Activated CD8-positive, alpha-beta memory T cell treated with anti-CD3 and anti-CD28 coated beads, Interleukin-2, amount 10 ng/mL, durations not matched to agents 7 days and 5 days (primary cell): ENCODE measurements at places on chromosomes 6 and 20. TPM values are rescaled to one million over a fixed set of nuclear protein-coding genes. Genes with fewer than 3 reads are reported as not detected.

DUSP22 gene
- 38.1 TPM for total RNA-seq

HRH3 gene
- not detected for total RNA-seq

C20orf173 gene
- total RNA-seq, result not detected

EXOC2 gene
- 34.6 TPM for total RNA-seq

SPINT4 gene
- not detected for total RNA-seq

TNFRSF6B gene
- not detected for total RNA-seq

CD24 gene
- total RNA-seq, result not detected

ITPR3 gene
- total RNA-seq, result 44.9 TPM

- DNase-seq, result peak; percentile 85
These were observed 45.7 kb downstream of the RAMACL start for GRCh38 chr6:166540631-166541331.

GRCh38 chr6:37657112-37657886, 40.4 kb downstream of the MDGA1 start:
- no peak for DNase-seq

DNA sequence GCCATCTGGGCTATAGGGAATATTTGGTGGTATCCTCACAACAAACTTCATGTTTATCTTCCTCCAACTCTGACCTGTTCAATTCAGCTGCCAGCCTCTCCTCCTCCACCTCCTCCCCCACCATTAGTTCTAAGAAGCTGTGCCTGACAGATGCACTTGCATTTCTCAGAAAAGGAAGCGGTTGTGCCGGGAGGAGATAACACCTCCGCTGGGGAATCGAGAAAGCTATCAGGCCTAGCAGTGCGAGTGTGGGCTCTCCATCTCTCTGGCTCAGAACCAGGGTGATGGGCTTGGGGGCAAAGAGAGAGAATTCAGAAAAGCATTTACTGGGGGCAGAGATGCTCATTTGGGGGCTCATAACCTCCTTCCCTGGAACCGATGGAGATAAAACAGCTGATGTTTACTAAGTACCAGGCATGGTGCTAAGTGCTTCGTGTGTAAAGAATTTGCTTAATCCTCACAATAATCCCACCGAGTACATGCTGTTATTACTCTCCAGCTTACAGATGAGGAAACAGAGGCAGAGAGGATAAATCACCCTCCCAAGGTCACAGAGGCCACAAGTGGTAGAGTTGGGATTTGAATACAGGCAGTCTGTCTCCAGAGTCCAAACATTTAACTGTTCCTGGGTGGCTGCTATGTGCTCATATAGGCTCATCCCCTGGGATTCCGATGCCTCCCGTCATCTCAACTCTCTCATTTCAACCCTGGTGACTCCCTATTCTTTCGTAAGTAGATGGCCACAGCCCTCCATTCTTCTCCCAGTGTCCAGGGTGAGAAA, 38.3 kb downstream of the COX4I2 start:
- peak; percentile 92 for DNase-seq

GRCh38 chr6:164066766-164067165, 652.2 kb downstream of the QKI start:
- no peak for DNase-seq

DNA sequence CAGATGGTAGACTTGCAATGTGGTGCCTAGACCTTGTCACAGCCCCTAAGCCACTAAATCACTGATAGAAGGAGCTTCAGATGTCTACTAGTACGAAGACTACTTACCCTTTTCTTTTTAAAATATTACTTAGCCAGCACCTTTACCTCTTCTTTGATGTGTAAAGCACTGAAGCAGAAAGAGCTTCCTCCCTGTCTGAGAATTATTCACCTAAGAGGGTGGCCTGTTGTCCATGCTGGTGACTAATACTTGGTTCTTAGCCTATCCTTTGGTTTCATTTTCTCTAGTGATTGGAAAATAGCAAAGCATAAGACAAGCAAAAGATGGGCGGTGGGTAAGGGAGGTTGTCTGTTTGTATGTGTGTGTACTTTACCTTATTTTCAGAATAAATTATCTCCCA, 794.6 kb downstream of the TFAP2A start:
- no peak for DNase-seq

DNA sequence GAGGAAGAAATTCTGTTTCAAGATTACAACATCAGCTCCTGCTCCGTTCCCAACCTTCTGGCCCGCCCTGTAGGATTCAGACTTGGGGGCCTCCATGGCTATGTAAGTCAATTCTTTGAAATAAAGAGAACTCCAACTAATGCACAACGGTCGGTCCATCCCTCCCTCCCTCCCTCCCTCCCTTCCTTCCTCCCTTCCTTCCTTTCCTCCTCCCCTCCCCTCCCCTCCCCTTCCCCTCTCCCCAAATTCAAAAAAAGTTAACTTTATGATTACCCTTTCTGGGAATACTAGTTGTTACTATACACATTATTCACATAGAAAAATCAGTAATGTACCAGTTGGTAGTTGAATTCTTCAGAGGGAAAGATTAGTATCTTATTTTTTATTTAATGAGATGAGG, 179.7 kb upstream of the AGPAT4 start:
- no peak for DNase-seq

- no peak for DNase-seq
These were observed 368.9 kb downstream of the LMBRD1 start for GRCh38 chr6:69427882-69428281.

- DNase-seq, result no peak
These were observed 7.1 kb downstream of the PRIM2 start for GRCh38 chr6:57324538-57324937.

GRCh38 chr6:75986935-75987334, 85.5 kb downstream of the IMPG1 start:
- no peak for DNase-seq

GRCh38 chr20:48844996-48845395, 17.2 kb upstream of the PREX1 start:
- DNase-seq, result no peak

DNA sequence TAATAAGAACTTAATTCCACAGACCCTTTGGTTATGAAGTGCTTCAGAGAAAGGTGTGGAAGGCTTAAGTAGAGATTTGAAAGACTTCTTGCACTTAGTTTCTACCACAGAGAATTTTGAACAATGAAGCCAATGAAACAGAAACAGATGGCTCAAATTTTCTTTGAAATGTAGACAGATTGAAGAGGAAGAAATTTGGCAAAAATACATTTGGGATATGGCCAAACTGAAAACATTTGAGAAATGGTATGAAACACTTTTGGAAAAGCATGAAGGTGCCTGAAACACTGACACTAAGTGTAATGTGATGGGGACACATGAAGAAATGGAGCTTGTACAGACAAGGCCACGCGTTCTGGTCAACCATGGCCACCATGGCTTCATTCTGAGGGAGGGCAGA, 272.4 kb upstream of the EXOC2 start:
- no peak for DNase-seq

GRCh38 chr20:37566590-37567330, 39.1 kb upstream of the BLCAP start:
- DNase-seq, result no peak

- DNase-seq, result no peak
These were observed 5.7 kb downstream of the MAFB start for GRCh38 chr20:40683221-40683893.

GRCh38 chr6:11653028-11653583, 115.6 kb downstream of the TMEM170B start:
- DNase-seq, result peak; percentile 72

DNA sequence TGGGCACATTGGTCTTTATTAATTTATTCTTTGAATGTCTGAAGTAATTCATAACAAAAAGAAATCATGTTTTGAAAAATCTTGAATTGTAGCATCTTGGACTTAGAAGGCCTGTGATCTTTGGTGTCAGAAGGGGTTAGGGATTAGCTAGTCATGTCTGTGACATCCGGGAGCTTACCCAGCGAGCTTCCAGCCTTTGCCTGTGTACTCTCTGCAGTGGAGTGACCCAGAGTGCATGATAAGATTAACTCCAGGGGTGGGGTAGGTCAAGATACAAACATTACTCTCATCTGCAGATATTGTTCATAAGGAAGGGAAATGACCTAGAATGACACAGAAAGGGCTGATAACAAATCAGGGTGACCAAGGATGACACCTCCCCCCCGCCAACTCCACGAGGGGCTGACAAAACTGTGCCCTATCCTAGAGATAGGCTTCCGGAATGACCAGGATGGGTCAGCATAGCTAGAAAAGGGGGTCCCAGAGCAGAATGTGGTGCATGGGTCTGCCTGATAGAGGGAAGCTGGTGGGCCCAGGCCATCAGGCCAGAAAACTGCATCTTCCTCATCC, 56.6 kb upstream of the BLCAP start:
- no peak for DNase-seq

DNA sequence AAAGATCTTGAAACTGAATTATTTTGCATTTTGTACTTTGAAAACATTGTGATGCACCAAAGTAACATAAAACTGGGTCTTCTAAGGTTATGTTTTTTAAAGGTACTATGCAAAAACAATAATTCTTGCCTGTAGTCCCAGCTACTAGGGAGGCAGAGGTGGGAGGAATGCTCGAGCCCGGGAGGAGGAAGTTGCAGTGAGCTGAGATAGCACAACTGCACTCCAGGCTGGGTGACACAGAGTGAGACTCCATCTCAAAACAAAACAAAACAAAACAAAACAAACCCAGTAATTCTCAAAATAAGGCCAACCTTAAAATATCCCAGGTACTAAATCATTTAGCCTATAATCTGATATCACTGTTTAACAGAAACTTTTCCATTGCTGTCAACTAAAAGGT, 269.6 kb downstream of the KHDC1L start:
- no peak for DNase-seq

- no peak for DNase-seq
These were observed 47.1 kb downstream of the ELMO2 start for GRCh38 chr20:46359233-46359751.

GRCh38 chr6:5094327-5094726, 9.2 kb downstream of the PPP1R3G start:
- DNase-seq, result no peak

GRCh38 chr6:48186746-48187145, 75.7 kb upstream of the PTCHD4 start:
- no peak for DNase-seq

- DNase-seq, result no peak
These were observed 388.7 kb downstream of the UTRN start for GRCh38 chr6:144673807-144674206.

GRCh38 chr20:44656448-44656847, 4.9 kb upstream of the ADA start:
- DNase-seq, result no peak

DNA sequence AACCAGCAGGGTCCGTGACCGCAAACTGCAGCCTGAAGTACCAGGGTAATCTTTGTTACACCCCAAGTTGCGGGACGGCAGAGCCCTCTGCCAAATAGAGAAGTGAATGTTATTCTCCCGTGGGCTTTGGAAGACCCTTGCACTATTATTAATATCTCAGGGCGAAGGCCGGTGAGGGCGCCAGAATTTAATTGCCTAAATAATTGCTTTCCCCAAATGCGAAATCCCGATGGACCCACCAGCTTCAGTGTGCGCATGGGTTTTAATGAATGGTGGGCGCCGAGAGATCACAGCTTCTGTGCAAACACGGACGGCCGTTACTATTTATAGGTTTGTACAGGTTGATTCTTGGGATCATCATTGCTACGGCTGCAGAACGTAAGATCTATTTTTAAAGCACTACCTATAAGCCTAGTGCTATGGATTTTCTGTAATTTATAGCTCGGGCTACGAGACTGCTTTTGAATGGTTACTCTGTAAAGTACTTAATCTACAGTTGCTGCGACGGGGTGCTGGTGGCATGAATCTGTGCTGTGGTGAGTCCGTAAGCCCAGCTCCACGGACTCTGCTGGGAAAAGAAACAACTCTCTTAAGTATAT, 15.2 kb upstream of the PHACTR3 start:
- DNase-seq, result no peak

- peak; percentile 77 for DNase-seq
These were observed 76.8 kb upstream of the DUSP22 start for GRCh38 chr6:215335-216034.

DNA sequence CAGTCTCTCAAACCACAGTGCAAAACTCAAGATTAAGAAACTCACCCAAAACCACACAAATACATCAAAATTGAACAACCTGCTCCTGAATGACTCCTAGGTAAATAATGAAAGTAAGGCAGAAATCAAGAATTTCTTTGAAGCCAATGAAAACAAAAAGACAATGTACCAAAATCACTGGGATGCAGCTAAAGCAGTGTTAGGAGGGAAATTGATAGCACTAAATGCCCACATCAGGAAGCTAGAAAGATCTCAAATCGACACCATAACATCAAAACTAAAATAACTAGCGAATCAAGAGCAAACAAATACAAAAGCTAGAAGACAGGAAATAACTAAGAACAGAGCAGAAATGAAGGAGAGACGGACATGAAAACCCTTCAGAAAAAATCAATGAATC, 70.5 kb downstream of the TBC1D32 start:
- DNase-seq, result no peak

DNA sequence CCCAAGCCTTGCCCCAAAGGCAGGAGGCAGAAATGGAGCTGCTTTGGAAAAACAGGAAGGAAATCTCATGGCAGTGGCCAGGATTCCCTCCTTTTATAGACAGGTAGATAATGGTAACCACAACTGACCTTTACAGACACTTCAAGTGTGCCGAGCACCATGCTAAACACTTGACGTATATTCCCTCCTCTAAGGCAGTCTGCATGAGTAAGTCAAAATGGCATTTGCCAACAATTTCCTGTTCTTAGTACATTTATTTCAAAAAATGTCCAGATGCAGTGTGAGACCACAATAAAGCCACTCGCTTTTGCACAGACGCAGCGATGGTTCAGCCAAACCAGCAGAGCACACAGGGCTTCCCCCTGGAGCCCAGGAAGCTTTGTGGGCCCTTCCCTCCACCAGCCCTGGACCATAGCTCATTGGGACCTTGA, 16.5 kb upstream of the GPR6 start:
- no peak for DNase-seq

- no peak for DNase-seq
These were observed 189.4 kb upstream of the PREP start for GRCh38 chr6:105592329-105592728.
